ENCODE measurements at places on chromosomes 11 and 22. TPM values are rescaled to one million over a fixed set of nuclear protein-coding genes. Genes with fewer than 3 reads are reported as not detected.

Gene GDPD4
- total RNA-seq = not detected

Gene RASL10A
- 0.92 TPM for total RNA-seq

Gene RELA
- 302 TPM for total RNA-seq

Gene PYGM
- total RNA-seq = 11.8 TPM

Data from T-helper 17 cell (primary cell).